ENCODE measurements at places on chromosomes 3 and 15. TPM values are rescaled to one million over a fixed set of nuclear protein-coding genes. Genes with fewer than 3 reads are reported as not detected.

The UBXN7 gene
- total RNA-seq, result 19.5 TPM

The NR2F2 gene
- total RNA-seq, result 21.5 TPM

The ACOX2 gene
- 13.1 TPM for total RNA-seq

The LHFPL4 gene
- total RNA-seq, result under 0.01 TPM

The KCNMB2 gene
- total RNA-seq, result not detected

The PFKFB4 gene
- 7.7 TPM for total RNA-seq

The SCAANT1 gene
- total RNA-seq, result not detected

The PRSS50 gene
- not detected for total RNA-seq

The CNTN3 gene
- 0.78 TPM for total RNA-seq

The CHDH gene
- under 0.01 TPM for total RNA-seq

The AGBL1 gene
- total RNA-seq, result not detected

The CPEB1 gene
- 8.8 TPM for total RNA-seq

The DAZL gene
- 0.37 TPM for total RNA-seq

The CPNE4 gene
- 0.20 TPM for total RNA-seq

The DNAH12 gene
- total RNA-seq, result under 0.01 TPM

The PRTG gene
- 5.7 TPM for total RNA-seq

The CLDN18 gene
- not detected for total RNA-seq
